ENCODE measurements at places on chromosomes 5 and 9.

GRCh38 chr5:75439276-75439675, 72.2 kb downstream of the CERT1 start:
- DNase-seq = no peak

DNA sequence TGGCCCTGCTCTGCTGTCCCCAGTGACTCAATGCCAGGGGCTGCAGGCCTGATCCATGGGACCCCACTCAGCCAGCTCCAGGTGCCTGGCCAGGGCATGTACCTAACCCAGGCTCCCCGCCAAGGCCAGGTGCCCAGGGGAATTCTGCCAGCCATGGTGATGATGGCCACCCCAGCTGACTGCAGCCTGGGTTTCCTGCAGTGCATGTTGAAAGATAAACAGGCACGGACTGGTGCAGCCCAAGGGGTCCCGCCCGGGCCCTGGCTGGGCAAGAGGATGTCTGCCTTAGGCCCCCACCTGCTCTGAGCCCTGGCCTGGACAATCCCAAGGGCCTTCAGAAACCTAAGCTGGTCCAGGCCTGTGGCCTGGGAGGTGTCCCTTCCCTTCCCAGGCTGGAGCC, 1.2 kb downstream of the ABCA2 start:
- no peak for DNase-seq

GRCh38 chr9:38727497-38728001, 7.6 kb upstream of the FAM240B start:
- no peak for DNase-seq

DNA sequence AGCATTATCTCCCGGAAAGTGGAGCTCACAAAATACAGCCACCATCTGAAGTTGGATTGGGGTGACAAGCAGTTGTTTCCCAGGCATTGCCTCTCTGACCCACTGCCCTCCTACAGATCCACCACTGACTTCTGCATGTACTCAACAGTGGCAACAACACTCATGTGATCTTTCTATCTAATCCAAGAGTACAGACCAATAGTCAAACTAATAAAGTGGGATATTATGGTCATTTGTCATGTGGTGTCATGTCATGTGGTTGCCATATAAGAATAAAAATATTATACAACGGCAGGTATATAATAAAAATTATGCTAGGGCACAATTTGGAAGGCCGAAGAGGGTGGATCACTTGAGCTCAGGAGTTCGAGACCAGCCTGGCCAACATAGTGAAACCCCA, 33.0 kb upstream of the SNAPC3 start:
- no peak for DNase-seq

DNA sequence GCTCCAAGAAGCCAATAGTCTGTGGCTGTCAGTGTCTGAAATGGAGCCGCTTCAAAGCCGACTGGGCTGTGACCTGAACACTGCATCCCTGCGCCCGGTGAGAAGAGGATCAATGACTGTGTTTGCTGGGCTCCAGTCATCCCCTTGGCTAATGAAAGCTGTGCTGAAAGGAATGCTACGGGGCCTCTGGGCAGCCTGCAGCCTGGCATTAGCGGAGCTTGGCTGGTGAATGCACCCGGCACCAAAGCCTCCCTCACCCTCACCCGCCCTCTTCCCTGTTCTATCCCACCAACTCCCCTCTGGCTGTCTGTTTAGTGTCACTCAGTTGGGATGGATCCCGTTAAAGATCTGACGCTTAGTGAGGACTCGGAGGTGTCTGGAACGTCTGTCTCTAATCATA, 355.3 kb downstream of the BNC2 start:
- no peak for DNase-seq

- DNase-seq = no peak
Measured at GRCh38 chr5:84378420-84378819, 6.3 kb downstream of the EDIL3 start.
